ENCODE measurements at places on chromosomes 13 and 19.

- no peak for DNase-seq
These were observed 23.8 kb downstream of the GJA3 start for GRCh38 chr13:20136781-20137703.

- DNase-seq = no peak
These were observed 2.3 kb downstream of the LINGO3 start for GRCh38 chr19:2305452-2306280.

- DNase-seq = no peak
These were observed 69.0 kb upstream of the PCDH9 start for GRCh38 chr13:67299072-67299635.

DNA sequence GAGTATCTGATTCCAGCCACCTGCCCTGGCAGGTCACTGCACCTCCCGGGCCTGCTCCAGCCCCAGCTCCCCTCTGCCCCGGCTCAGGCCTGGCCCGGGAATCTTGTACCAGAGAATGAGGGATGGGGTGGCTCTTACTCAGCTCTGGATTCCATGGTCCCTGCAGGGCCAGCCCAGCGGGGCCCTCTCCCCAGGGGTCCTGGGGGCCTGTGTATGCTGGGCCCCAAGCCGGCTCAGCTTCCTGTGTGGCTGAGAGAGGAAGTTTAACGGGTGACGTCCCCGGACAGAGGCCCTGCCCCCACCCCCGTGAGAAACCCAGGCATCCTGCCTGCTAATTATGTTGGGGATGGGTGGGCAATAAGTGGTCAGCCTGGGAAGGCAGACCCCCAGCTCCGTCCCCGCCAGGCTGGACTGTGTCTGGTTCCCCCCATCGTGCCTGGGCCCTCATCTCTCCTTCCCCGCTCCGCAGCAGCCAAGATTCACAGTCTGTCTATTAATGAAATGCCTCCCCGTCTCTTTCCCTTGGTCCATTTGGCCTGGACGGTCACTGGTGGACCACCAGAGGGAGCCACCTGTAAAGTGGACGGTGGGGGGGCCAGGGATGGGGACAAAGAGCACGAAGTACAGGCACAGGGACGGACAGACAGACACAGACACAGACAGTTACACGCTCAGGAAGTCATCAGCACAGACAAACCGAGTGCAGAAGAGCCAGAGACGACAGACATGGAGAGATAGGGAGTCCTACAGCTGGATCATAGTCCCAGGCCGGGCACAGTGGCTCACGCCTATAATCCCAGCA lies at the start of gene DENND1C:
Gene DENND1C (minus strand): TSS at position 247 of the 802 bp plus-strand sequence. CDS start 92 bp downstream, at position 155.
- peak; percentile 37 for DNase-seq

GRCh38 chr19:49340069-49340864 lies 5.1 kb downstream of the CD37 start:
- DNase-seq = no peak
